NCI-H2029 (cell line): ENCODE measurements at places on chromosomes 1 and 21.

GRCh38 chr1:230278376-230278775 is 147.8 kb downstream of the PGBD5 start:
- no peak for DNase-seq

DNA sequence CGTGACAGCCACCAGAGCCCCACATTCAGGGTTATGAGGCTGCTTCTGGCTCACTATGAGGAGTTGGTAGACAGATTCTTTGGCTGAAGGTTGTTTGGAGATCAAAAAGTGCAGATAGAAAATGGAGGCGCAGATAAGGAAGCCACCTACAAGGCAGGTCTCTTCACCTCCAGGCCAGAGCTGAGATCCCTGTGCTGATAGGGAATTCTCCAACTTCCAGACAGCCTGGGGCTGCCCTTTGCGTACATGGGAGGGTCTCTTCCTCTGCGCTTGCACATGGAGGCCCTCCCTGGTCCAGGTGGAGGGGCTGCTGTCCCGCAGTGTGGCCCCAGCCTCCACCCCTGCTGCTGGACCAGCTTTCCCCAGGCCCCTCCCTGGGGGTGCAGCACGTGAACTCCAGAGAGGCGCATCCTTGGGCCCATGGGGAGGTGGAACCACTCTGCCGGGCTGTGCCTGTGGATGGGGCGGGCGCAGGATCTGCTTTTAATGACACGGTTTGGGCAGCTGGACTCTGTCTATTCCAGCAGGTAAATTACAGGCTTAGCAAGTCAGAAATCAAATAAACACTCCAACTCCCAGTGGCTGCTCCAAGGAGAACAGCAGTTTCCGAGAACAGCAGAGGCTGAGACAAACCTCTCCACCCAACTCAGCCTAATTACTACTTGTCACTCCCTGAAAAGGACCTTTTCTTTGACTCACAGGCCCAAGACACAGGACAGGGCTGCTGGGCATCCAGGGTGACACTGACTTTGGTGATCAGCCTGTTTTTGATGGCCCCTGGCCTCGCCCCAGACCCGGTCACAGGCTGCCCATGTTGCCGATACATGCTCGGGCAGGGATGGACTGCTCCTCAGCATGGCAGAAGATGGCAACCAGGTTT is 12.4 kb downstream of the OXCT2 start:
- no peak for DNase-seq

- no peak for DNase-seq
These were observed 721 bp downstream of the C1orf54 start for GRCh38 chr1:150273311-150273710.

- no peak for DNase-seq
These were observed 4.8 kb upstream of the SLC26A9 start for GRCh38 chr1:205948039-205948438.

DNA sequence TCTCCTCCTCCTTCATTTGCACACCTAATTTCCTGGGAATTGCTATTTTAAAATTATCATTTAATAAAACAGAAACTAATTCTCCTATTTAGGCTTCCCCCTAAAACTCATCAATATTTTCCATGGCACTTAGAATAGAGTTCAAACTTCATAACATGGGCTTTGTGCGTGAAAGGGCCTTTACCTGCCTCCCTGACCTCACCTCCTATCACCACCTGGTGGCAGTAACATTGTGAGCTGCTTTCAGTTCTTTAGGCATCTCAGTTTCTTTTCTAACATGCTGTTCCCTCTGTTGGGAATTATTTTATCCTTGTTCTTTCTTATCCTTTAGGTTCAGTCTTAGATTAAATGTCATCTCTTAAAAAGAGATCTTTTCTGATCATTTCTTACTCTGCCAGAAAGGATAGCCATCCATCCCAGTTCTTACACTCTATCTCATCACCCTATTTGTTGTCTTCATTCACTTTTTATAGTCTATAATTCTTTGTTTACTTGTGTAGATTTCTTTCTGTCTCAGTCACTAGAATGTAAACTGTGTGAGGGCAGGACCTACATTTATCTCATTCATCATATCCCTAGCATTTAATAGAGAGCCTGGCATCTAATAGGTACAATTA is 133.8 kb upstream of the KIAA1614 start:
- peak; percentile 26 for DNase-seq

DNA sequence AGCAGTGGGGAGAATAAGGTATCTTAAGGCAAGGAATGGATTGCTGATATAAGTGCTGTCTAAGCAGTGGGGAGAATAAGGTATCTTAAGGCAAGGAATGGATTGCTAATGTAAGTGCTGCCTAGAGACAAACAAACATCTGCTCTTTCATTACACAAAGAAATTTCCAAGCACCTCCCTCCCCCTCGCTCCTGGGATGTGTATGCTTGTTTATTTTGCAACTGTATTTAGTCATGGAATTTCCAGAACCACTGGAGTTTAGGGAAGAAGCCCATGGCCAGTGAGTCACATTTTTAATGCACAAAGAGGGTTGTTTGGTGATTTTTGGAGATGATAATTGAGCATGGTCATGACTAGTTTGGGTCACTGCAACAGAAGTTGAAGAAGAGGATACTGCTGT is 21.5 kb downstream of the PDPN start:
- DNase-seq = no peak

- no peak for DNase-seq
These were observed 59.2 kb upstream of the MORC3 start for GRCh38 chr21:36260802-36261201.

DNA sequence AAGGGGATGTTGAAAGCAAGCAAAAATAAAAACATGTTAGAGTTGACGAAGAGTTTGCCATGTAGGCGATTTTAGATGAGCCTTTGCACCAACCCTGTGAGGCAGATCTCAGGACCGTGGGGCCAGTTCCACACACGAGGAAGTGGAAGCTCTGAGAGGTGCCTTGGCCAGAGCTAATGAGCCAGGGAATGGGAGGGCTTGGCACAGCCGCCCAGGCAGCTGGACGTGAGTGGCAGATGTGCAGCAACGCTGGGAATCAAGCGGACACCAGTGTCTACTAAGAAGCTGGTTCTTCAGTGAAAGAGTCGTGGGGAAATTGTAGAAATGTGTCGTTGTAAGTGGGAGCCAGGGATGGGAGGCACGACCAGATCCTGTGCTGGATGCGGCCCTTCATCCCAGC is 58.9 kb upstream of the COL6A1 start:
- DNase-seq = no peak

GRCh38 chr1:206935491-206936067 is 10.7 kb downstream of the PIGR start:
- no peak for DNase-seq

DNA sequence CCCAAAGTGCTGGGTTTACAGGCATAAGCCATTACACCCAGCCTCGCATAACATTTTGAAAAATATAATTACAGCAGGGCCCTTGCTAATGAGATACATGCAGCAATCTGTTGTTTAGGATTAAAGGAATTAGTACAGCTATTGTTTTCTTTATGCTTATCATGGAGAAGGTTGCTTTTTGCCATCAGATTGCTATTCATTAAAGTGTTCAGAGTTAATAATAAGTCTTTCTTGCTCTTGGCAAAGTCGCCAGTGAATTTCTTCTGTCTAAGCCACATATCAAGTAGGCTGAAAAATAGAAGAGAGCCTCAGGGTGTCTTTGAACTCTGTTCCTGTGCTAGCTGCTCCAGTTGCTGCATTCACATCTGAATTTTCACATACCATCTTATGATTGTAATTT is 144.1 kb downstream of the POU2F1 start:
- DNase-seq = no peak
